ENCODE measurements at places on chromosomes 11 and 22.

- DNase-seq, result peak; percentile 69
Measured at GRCh38 chr22:46007003-46007847, 30.3 kb upstream of the WNT7B start.

DNA sequence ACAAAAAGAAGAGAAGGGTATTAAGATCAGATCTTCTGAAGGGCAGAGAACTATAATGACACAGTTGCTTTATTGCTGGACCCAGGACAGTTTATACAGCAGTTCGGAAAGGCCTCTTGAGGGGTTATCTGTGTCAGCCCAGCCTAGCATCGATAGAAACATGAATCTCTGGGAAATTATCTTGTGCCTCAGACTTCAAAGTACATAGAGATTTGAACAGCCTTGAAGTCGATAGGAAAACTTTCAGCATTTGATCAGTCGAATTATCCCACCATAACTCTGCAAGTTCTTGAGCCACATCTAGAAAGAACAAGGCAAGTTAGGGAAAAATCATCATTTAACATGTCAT lies 2.5 kb upstream of the LMO2 start:
- no peak for DNase-seq

GRCh38 chr11:9462172-9462799 lies 1.5 kb downstream of the ZNF143 start:
- no peak for DNase-seq

GRCh38 chr22:45934659-45935341 lies 42.2 kb downstream of the WNT7B start:
- no peak for DNase-seq

- DNase-seq, result no peak
Measured at GRCh38 chr11:17611503-17612220, 64.6 kb downstream of the OTOG start.

- peak; percentile 44 for DNase-seq
Measured at GRCh38 chr11:134231958-134232659, 7.6 kb downstream of the VPS26B start.

DNA sequence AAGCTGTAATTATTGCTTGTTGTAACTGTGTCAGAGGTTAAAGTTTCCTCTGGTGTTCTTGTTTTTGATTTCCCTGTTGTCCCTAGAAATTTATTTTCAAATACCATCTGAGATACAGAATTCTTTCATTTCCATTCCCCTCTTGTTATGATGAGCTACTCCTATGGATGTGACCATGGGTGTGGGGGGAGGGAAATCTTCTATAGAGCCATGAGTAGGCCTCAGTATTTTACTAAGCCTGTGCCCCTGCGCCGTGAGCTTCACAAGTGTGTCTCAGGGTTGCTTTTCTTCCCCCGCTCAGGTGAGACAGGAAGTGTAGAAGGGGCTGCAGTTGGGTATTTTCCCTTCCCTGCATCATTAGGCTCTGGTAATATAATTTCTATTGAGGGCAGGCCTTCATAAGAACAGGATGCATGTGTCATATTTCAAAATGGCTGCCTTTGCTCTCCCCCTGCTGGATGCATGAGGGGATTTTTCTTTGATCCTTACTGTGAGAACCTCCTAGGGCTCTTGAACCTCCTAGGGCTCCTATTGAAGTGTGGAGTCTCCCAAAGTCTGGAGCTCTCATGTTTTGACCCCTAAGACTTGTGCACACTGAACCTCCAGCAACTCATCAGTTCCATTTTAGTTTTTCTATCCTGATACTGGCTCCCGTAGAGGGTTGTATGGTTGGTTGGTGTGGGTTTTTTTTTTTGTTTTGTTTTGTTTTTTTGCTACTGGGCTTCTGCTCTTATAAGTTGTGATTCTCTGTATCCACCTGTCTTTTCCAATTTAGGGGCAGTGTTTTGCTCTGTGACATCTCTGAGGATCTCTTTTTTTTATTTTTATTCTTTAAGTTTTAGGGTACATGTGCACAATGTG lies 658.2 kb downstream of the NTM start:
- peak; percentile 44 for DNase-seq

GRCh38 chr22:27344546-27344945 lies 457.0 kb downstream of the MN1 start:
- DNase-seq, result no peak

DNA sequence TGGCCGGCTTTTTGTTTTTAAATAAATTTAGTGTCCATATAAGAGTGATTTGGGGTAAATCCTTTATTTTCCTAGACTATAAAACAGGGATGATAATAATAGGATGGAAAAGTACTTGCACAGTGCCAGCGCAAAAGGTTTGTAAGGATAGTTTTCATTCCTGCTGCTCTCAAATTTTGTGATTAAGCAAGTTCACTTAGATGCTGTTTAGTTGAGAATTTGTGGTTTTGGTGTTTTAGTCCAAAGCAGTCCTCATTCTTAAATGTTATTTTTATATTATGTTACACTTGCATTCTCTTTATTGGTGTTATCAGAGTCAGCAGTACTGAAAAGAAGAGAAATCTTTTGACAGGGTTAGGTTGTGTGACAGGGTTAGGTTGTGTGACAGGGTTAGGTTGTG lies 47.9 kb downstream of the PPP6R3 start:
- no peak for DNase-seq

DNA sequence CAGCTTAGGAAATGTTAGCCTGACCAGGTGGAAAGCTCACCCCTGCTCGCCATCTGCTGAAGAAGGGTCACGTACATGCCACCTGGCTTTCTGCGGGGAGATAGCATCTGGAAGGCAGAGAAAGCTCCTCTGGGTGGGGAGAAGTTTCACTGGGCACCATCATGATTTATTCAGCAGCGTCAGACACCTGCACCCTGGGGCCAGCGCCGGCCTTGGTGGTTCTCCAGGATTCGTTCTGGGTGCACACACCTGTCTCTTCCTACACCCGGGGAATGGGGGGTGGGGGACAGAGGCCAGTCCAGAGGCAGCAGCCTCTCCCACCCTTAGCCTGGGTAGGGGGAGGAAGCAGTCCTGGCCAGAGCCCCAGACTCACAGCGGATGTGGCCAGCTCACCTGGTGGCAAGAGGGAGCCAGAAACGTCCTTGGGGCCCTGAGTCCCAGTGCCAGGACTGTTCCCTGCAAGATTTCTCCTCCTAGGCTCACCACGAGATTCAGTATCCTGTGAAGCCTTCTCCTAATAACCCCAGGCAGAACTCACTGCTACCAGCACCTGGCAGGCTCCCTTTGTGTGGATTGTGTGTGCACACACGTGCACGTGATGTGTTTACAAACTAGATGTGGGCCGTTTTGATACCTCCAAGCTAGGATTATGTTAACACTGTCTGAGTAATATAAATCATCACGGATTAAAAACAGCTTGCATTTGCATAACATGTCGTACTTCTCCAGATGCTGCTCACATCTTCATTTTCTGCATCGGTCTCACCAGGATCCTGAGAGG lies 17.3 kb upstream of the RASD2 start:
- DNase-seq, result no peak

GRCh38 chr11:1194231-1194976 lies 28.5 kb upstream of the MUC5B start:
- no peak for DNase-seq

DNA sequence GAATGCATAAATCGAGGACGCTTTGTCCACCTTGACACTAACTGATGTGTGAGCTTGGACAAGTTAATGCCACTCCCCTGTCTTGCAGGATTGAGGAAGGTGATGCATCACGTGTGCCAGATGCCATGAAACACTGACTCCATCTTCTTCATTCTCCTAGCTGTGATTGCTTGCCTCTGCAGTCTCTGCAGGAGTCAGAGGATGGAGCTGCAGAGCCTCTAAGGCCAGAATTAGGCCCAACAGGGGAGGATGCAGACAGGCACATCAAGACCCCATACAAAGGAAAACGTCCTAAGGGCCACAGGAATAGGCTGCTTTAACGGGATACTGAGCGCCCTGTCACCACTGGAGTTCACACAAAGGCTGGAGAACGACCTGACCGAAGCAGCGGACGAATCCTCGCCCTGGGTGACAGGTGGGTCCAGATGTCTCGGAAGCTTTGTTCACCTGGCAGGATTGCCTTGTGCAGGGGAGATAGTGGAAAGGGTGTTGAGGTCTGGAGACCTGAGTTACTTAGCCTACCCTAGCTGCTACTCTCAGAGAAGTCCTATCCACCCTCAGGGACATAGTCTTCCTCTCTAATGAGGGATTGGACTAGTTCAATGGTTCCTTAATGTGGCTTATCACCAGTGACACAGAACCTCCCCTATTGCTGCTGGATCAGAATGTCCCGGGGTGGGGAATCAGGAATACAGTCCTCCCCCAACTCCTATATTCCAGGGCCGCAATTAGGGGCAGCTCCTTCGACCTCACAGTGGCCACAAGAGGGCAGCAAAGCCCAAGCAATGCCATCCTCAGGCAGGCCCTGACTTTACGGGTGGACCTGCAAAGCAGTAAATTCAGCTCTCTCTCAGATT lies 32.4 kb downstream of the DBX1 start:
- DNase-seq, result no peak

DNA sequence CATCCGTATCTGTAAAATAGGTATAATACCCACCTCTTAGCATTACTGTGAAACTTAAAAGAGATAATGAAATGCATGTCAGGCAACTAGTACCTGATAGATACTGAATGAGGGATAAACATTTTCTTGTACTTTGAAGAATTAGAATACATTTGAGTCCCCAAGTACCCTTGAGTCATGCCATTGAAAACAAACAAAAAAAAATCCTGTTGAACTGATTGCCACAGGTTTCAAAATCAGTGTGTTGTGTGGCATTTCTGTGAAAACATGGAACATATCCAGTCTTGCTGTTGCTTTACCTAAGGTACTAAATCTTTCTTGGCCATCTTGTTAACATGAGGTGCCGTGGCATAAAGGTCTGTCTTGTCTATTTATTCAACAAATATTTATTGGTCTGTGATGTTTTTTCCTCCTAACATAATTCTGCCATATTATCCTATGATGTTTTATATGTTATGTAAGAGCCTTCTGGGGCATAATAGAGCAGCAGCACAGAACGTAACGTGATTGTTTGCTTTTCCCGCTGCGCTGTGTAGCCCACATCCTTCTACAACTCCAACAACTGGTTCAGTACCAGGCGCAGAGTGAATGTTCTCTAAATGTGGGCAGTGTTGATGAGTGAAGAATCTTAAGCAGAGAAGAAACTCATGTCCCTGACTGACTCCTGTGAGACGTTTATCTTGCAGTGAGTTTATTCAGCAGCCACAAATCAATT lies 79.3 kb upstream of the RAB1B start:
- no peak for DNase-seq

- no peak for DNase-seq
Measured at GRCh38 chr22:30628491-30628890, 7.1 kb upstream of the SLC35E4 start.

DNA sequence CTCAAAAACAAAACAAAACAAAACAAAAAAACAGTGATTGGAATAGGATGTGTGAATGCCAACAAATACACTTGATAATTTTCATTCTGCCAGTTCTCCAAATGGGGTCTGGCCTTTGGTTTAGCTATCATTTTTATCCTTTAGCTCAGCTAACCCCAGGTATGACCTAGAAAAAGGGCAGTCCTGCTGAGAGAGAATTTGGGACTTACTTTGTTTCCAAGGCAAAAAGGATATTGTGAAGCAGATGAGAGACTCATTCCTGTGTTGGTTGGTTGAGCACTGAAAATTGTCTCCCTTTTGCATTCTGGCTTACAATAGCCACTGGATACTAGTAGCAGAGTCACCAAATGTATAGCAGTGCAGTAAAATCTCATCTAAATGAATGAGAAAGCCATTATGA lies 8.9 kb downstream of the TTC9C start:
- no peak for DNase-seq

- DNase-seq, result no peak
Measured at GRCh38 chr11:67997475-67997921, 6.4 kb downstream of the UNC93B1 start.

DNA sequence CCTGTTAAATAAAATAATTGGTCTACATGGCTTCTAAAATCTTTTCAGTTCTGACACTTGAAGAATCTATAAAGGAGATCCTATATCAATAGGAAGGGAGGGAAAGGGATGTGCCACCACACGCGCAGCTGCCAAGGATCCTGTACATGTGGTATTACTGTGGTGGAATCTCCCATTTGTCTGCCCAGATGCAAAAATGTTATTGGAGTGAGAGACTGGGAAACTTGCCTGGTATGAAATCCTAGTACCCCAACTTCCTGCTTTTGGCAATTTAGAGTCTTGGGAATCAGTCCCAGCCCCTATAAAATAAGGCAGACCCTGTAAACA lies 81.9 kb upstream of the PICALM start:
- DNase-seq, result no peak

DNA sequence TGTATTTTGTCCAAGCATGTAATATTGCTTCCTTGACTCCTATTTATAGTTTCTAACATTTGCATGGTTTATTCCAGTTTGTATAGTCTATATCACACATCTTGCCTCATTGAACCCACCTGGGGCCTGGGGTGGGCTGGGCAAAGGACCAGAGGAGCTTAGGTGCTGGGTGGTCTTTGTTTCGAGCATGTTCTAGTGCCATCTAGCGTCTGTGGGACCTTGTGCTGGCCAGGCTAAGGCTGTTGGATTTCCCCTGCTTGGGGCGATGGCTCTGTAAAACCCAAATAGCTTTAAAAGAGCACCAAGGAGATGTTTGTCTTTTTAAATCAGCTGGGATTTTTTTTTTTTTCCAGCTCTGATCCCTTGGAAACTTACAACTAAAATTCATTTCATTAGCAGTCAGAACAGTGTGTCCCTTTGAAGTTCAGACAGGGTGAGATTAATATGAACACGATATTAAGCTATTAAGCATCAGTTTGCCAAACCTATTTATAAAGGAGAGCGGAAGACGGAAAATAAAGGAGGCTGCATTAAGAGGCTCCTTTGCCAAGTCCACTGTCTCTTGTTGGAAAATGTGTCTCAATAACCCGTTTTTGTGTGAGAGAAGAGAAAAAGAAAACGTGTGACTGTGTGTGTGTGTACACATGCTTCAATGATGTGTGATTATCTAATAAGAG lies 157.4 kb downstream of the COMMD9 start:
- peak; percentile 7 for DNase-seq

DNA sequence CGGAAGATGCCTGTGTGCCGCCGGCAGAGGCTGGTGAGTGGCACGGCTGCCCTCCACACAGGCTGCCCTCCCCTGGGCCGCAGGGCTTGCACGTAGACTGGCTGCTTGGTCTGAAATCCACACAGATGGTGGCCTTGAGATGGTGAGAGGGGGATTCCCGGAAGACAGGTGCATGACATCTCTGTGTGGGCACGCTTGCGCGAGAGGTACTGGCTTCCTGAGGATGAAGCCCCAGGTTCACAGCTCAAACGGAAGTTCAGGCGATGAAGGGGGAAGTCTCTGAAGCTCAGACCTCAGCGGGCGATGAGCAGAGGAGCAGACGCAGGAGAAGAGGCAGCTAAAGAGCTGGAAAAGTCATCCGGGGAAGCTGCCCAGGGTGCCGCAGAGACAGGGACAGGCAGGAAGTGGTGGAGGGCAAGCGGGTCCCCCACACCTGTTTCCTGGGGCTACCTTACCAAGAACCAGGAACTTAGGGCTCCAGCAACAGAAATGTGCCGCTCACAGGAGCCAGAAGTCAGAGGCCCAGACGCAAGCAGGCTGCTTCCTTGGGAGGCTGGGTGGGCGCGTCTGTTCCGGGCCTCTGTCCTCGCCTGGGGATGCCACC lies 7.2 kb downstream of the CRELD2 start:
- no peak for DNase-seq

Data from AML-193 (cell line).